Breast epithelium (tissue), 4 donors: ENCODE measurements at places on chromosomes 2 and 18. TPM values are rescaled to one million over a fixed set of nuclear protein-coding genes. Genes with fewer than 3 reads are reported as not detected.

- DNase-seq: no peak
Observed at GRCh38 chr18:61948846-61949438, 56.1 kb upstream of the RNF152 start.

- DNase-seq: no peak
Observed at GRCh38 chr18:54030434-54030833, 194.0 kb downstream of the MBD2 start.

Gene SCN7A
- 11.5 TPM for total RNA-seq

Gene ACP1
- total RNA-seq: 84.0 TPM

- DNase-seq: no peak
Observed at GRCh38 chr2:207688597-207688996, 22.8 kb upstream of the CCNYL1 start.

Gene SERPINB12
- total RNA-seq: not detected
